Activated T-cell treated with anti-CD3 and anti-CD28 coated beads, Interleukin-2, amount 50 U/mL, for 4 hours (primary cell): ENCODE measurements at places on chromosomes 6 and 20.

GRCh38 chr6:113172531-113172966 is 684.6 kb upstream of the MARCKS start:
- DNase-seq: no peak

- no peak for DNase-seq
These were observed 47.2 kb downstream of the CTNNBL1 start for GRCh38 chr20:37741055-37741454.

DNA sequence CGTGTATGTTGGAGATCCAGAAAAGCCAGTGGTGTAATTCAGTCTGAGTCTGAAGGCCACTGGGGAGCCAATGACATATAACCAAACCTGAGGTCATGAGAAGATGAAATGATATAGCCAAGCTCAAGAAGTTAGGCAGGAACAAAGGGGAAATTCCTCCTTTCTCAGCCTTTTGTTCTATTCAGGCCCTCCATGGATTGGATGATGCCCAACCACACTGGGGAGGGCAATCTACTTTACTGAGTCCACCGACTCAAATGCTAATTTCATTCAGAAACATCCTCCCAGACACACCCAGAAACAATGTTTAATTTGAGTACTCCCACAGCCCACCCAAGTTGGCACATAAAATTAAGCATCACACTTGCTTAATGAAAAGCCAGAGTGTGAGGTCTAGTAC is 183.6 kb downstream of the GJA1 start:
- DNase-seq: no peak

DNA sequence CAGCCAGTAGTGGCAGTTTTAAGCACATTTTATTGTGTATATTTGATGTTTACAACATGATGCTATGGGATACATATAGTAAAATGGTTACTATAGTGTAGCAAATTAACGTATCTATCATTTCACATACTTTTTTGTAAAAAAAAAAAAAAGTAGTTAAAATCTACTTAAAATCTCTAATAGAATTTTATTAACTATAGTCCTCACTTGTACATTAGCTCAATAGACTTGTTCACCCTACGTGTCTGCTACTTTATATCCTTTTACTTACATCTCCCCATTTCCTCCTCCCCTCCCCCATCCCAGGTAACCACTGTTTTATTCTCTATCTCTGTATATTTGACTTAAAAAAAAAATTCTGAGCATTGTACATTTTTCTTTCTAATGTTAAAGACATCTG is 23.0 kb downstream of the GTPBP2 start:
- DNase-seq: no peak
